ENCODE measurements at places on chromosomes 2 and 18.

DNA sequence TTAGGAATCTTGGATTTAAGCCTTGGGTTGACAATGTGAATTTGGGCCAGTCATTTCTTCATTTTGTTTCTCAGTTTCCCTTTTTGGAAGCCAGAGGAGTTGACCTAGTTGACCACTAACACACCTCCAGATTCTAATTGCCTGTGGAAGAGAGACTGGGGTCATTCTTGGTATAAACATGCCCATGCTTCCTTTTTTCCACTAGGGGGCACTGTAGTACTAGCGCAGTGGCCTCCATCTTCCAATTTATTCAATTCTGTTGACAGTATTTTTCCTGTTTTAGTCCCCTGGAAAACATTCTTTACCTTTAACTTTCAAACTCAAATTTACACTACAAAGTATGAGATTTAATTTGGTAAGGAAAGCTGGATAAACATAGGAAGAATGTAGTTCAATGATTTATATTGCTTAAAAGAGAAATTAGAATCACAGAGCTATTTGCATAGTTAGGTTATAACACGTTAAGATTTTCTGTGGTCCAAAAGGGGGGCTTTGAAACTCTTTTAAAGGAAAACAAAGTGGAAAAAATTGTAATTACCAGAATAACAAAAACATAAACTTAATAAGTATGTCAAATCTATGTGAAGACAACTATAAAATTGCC lies 57.5 kb upstream of the AGPS start:
- no peak for DNase-seq

DNA sequence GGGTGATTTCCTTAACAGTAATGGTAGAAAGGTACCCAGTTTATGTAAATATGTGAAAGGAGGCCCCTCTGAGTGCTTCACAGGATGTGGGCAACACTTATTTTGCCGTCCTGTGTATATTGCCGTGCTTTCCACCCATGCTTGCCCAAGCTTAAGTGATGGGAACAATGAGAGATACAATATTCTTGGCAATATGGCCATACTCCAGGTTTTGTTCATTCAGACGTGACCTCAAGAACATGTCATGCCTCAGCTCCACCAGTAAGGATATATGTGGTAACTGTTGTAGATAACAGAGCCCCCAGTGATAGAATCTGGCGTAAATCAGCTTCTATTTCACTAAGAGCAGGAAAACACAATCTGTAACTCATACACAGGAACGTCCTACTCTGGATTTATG lies 318.7 kb downstream of the PTPRM start:
- no peak for DNase-seq

GRCh38 chr2:239396881-239397681 lies 3.7 kb downstream of the HDAC4 start:
- DNase-seq: peak; percentile 44

DNA sequence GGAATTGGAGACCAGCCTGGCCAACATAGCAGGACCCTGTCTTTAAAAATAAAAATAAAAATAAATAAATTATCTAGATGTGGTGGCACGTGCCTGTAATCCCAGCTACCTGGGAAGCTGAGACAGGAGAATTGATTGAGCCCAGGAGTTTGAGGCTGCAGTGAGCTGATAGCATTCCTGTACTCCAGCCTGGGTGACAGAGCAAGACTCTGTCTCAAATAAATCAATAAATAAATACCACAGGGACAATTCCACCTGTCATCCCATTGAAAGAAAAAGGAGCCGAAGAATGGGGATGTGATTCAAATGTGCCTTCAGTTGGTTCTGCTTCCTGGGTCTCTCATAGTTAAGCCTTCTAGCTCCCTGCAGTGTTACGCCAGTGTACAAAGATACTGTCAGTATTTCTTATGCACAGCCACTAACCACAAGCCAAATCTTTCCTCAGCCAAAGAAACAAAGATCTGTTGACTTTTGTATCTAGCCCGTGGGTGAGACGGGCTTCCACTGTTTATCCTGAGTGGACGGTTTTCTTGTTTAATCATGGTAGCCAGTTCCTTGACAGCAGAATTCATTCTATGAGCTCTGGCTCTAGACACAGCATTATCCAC lies 12.6 kb downstream of the LGALSL start:
- DNase-seq: no peak

- DNase-seq: no peak
Measured at GRCh38 chr18:50632895-50633515, 73.1 kb downstream of the MAPK4 start.

Measured in left forelimb (tissue), 1 donor.